ENCODE measurements at places on chromosomes 13 and 19. TPM values are rescaled to one million over a fixed set of nuclear protein-coding genes. Genes with fewer than 3 reads are reported as not detected.

GRCh38 chr19:18265582-18265981 is 8.7 kb downstream of the IQCN start:
- H3K36me3 ChIP-seq: no peaks in the 10 kb centered on the region
- no peaks in the 10 kb centered on the region for H3K27me3 ChIP-seq
- H3K4me3 ChIP-seq: no peak overlapping the region
- H3K4me1 ChIP-seq: peaks cover 18% of the 10 kb centered on the region
- no peak for DNase-seq

Gene SERPINE3
- total RNA-seq: not detected

DNA sequence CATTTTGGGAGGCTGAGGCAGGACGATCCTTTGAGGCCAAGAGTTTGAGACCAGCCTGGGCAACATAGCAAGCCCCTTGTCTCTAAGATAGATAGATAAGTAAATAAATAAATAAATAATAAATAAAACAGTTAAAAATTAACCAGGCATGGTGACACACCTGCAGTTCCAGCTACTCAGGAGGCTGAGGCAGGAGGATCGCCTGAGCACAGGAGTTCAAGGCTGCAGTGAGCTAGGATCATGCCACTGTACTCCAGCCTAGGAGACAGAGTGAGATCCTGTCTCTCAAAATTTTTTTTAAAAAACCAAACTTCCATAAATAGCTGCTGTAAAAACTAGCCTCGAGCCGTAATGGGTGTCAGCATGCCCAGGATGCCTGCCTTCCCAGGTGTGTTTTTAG is 14.4 kb upstream of the NAXD start:
- no peak overlapping the region for H3K27ac ChIP-seq
- no peak for DNase-seq
- no peaks in the 10 kb centered on the region for H3K4me1 ChIP-seq
- H3K4me3 ChIP-seq: no peak overlapping the region
- H3K27me3 ChIP-seq: no peaks in the 10 kb centered on the region

DNA sequence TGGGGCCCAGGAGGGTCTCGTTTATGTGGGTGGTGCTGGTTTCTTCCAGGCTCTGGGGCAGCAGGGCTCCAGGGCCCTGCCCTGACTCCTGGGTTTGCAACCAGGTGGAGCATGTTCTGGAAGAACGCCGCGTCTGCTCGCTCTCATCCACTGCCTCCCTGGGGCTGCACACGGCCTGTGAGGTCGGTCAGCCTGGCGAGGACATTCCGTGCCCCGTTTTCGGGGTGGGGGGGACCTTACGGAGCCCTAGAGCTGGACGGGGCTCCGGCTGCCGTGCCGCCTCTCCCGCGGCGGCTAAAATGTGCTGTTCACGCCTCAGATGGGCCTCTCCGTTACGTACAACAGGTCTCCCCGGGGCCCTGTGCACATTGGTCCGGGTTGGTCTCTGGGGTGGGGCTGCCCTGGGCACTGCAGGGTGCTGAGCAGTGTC is 3.3 kb downstream of the GNA11 start:
- H3K4me3 ChIP-seq: peak overlapping the region; percentile 93
- H3K36me3 ChIP-seq: no peaks in the 10 kb centered on the region
- H3K27ac ChIP-seq: no peak overlapping the region
- H3K4me1 ChIP-seq: peaks cover 58% of the 10 kb centered on the region
- DNase-seq: no peak

GRCh38 chr19:17830567-17831418 is 9.5 kb upstream of the INSL3 start:
- no peak overlapping the region for H3K4me3 ChIP-seq
- DNase-seq: peak; percentile 68
- H3K27me3 ChIP-seq: peaks cover 3% of the 10 kb centered on the region
- no peaks in the 10 kb centered on the region for H3K4me1 ChIP-seq
- peaks cover 18% of the 10 kb centered on the region for H3K36me3 ChIP-seq

- peak overlapping the region; percentile 98 for H3K27ac ChIP-seq
- peaks cover 44% of the 10 kb centered on the region for H3K4me1 ChIP-seq
- peak; percentile 78 for DNase-seq
- H3K4me3 ChIP-seq: no peak overlapping the region
These were observed 626 bp upstream of the BCL3 start for GRCh38 chr19:44747739-44748425.

Gene CNN2
- total RNA-seq: 41.6 TPM

GRCh38 chr19:46113726-46114125 is 10.8 kb downstream of the IGFL3 start:
- no peaks in the 10 kb centered on the region for H3K36me3 ChIP-seq
- peaks cover 10% of the 10 kb centered on the region for H3K27me3 ChIP-seq
- no peaks in the 10 kb centered on the region for H3K4me1 ChIP-seq

Data from adrenal gland (tissue), 19 donors.